ENCODE measurements at places on chromosomes 6 and 20.

- DNase-seq: no peak
Measured at GRCh38 chr6:66161546-66162108, 454.6 kb upstream of the EYS start.

DNA sequence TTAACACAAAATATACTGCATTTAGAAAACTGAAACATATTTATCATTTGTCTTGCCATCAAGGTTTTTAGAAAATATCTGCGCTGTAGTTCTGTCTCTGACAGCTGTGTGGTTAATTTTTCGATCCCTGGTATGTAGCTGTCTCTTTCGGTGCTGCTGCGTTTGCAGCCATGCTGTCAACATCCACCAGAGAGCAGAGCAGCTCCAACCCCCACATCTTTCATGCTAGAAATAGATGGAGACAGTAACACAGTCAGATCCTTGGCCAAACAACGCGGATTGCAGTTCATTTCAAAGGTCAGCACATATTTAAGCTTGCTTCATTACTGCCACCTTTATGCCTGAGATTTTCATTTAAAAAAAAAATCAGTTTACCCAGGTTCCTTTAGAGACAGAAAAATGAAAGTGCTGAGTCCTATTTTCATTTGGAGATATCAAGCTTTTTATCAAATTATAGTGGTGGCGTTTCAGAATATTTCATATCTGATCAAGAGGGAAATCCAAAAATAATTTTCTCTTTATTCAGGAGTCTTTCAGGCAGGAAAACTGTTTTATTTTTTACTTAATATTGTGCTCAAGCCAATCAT lies 157.7 kb upstream of the MMS22L start:
- no peak for DNase-seq

- no peak for DNase-seq
Measured at GRCh38 chr6:1672379-1672778, 62.7 kb downstream of the FOXC1 start.

GRCh38 chr6:54307439-54307910 lies 766 bp upstream of the TINAG start:
- no peak for DNase-seq

GRCh38 chr20:47263465-47264084 lies 92.9 kb downstream of the ZMYND8 start:
- DNase-seq: no peak

DNA sequence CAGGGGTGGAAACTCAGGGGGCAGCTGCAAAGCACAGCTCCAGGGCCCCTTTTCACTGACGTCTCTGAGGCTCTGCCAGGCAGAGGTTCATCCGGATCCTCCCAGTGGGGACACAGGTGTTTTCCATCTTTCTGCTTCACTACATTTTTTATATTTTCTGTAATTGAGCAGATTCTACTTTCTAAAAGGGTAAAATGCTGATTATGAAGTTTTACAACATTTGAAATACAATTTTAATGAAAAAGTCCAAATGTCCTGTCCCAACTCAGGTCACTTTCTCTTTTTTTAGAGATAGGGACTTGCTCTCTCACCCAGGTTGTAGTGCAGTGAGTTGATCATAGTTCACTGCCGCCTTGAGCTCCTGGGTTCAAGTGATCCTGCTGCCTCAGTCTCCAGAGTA lies 41.9 kb downstream of the HLA-A start:
- no peak for DNase-seq

- DNase-seq: no peak
Measured at GRCh38 chr6:130167655-130168054, 55.1 kb downstream of the SAMD3 start.

- DNase-seq: no peak
Measured at GRCh38 chr6:41523915-41524633, 22.1 kb upstream of the FOXP4 start.

DNA sequence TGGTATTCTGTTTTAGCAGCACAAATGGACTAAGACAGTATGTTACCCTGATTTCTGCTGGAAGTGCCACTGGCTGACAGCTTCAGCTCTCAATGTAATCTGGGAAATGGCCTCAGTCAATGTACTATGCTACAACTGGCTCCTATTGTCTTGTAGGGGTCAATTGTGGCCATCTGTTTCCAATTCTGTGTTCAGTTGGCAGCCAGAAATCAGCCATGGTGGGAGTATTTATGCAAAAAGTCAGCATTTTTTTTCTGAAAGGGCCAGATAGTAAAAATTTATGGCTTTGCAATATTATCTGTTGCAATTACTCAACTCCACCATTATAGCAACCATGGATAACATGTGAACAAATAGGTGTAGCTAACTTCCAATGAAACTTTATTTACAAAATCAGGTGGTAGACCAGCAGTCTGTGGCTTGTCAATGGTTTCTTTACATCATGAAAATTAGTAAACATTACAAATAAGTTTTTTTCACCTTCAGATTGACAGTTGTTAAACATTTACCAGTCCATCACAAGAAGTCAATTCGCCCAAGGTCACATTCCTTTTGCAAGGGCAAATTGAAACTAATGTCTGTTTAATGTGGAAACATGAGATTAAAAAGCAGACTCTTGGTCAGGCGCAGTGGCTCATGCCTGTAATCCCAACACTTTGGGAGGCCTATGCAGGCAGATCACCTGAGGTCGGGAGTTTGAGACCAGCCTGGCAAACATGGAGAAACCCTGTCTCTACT lies 58.3 kb upstream of the TSHZ2 start:
- DNase-seq: no peak

DNA sequence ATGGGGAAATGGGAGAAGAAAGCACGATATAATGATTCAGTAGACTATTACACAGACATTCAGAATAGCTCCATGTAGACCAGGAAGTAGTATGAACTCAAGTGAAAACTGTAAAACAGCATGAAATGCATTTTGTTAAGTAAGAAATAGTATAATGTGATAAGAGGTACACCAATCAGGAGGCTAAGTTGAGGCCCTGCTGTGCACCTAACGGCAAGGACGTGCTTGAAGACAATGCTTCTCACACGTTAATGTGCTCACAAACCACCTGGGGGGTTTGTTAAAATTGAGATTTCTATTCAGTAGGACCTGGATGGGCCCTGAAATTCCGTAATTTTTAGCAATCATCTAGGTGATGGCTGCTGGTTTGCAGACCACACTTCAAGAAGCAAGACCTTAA lies 178.9 kb upstream of the SULF2 start:
- no peak for DNase-seq

GRCh38 chr20:5691918-5692618 lies 58.1 kb upstream of the SHLD1 start:
- DNase-seq: no peak

DNA sequence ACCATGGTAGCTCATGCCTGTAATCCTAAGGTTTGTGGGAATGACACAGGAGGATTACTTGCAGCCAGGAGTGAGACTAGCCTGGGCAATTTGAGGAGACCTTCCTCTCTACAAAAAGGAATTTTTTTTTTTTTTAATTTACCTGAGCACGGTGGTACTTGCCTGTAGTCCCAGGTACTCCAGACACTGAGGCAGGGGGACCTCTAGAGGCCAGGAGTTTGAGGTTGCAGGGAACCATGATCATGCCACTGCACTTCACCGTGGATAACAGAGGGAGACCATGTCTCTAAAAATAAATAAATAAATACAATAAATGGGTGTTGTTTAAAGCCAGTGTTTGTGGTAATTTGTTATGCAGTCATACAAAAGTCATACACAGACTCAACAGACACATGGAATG lies 2.4 kb upstream of the HLA-F start:
- no peak for DNase-seq

DNA sequence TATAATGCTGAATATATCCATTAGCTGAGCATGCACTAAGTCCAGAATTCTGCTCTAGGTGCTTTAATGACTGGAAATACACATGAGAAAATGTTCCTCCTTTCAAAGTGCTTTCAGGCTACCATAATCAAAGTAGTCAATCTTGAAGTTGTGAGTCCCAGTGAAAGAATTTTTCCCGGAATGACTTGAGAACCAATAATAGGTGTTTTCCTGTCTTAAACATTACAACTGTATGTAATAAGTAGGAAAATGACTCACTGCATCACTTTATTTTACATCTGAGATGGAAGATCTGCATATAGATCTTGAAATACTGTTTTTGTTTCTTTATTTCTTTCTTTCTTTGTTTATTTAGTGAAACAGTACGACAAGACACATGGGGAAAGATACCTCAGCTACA lies 437.4 kb upstream of the JAG1 start:
- DNase-seq: no peak
